Right forelimb (tissue), 1 donor: ENCODE measurements at places on chromosomes 6 and 20.

DNA sequence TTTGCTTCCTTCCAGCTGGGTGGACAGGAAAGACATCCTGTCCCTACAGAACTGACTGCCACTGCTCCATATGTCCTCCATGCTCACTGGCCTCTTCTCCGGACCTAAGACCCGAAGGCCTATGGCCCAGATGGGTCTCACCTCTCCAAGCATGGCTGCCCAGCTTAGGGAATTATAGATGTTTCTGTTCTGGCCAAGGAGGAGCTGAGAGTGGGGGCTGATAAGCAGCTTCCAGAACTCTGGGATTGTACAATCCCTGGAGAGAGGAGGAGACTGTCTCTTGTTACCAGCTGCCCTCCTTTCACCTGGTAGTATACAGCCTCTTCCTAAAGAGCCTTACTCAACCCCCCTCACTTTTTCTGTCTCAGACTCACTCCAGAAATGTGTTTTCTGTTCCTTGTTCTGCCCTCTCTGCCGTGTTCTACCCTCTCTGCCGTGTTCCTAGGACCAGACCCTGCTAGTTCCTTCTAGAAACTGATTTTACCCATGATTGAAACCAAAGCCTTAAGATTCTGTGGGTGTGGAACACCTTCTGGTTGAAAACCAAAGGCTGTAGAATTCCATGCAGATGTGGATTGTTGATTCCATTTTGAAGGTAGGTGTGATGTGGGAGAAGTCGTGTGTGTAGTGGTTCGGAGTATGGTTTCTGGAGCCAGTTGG lies 28.7 kb downstream of the ANKS1A start:
- DNase-seq: no peak

GRCh38 chr6:56235245-56235644 lies 12.1 kb downstream of the COL21A1 start:
- DNase-seq: no peak

- DNase-seq: no peak
These were observed 99.8 kb downstream of the HIVEP2 start for GRCh38 chr6:142845143-142845571.

DNA sequence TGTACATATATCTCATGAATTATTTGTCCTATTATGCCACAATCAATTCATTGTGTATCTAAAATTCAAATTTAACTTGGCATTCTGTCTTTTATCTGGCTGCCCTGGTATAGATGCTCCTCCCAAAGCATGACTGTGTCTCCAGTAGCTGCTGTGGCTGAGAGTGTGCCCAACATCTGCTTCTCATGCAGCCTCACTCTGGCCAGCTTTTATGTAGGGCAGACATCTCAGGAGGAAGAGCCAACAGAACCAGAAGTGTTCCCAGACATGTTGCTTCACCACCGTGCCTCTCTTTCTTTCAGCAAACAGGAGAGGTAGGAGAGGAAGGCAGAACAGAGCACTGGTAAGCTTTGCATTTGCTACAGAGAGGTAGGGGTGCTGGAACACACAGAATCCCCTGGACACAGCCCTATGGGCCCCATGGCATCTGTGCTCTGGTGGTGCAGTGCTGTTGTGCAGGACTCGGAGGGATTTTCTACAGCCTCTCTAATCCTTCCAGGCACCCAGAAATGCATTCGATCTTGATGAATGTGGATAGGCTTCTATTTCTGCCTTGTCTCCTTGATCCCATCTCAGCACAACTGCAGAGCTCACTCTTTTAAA lies 637.1 kb downstream of the UTRN start:
- no peak for DNase-seq

- DNase-seq: no peak
These were observed 72.1 kb downstream of the SHPRH start for GRCh38 chr6:145892026-145892425.

DNA sequence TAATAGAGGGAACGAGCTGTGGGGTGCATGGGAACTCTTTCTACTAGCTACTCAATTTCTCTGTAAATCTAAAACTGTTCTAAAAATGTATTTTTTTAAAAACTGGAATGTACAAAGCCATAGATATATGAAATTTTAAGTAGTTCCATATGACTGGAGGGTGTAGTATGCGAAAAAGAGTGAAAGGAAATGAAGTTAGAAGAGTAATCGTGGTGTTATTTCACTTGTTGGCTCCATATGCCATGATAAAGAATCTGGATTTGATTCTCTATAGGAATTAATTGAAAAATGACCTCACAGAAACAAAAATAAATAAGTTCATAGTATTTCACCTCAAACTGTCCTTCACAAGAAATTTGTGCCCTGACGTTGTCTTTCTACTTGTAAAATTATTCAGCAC lies 500.2 kb downstream of the TENT5A start:
- no peak for DNase-seq

DNA sequence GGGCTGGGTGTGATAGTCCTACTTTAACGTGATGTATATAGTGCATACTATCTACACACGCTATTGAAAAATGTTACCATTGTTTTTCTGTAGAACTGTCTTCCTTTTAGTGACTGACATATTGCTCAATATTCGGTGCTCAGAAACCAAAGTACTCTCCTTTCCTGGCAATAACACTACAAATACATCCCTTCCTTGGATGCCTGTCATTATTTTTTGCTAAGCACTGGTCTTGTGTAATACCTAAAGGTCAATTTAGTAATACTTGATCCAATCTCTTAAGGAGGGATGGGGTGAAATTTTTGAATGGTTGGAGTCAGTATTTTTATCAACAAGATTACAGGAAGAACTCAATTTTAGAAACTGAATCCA lies 23.9 kb downstream of the CNR1 start:
- DNase-seq: no peak

GRCh38 chr6:157614026-157614568 lies 208.9 kb upstream of the SNX9 start:
- no peak for DNase-seq

GRCh38 chr20:15446373-15446772 lies 1109.0 kb upstream of the FLRT3 start:
- peak; percentile 50 for DNase-seq

DNA sequence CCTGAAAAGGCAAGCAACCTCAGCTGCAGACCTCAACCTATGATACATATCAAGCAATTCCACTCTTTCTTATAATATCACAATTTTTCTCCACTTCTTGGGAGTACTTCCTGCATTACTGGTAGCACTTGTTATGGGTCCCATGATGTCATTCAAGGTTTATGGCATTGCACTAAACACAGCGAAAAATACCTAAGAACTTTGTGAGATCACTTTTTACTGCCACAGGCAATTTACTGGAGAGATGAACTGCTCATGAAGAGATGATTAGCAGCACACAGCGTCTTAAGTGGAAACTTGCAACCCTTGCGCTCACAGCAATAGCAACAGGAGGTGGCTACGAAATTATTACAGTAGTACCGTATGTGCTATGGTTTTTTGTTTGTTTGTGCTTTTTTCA lies 19.3 kb upstream of the RIMS4 start:
- DNase-seq: no peak

- DNase-seq: no peak
These were observed 58.8 kb downstream of the REV3L start for GRCh38 chr6:111423960-111424846.

DNA sequence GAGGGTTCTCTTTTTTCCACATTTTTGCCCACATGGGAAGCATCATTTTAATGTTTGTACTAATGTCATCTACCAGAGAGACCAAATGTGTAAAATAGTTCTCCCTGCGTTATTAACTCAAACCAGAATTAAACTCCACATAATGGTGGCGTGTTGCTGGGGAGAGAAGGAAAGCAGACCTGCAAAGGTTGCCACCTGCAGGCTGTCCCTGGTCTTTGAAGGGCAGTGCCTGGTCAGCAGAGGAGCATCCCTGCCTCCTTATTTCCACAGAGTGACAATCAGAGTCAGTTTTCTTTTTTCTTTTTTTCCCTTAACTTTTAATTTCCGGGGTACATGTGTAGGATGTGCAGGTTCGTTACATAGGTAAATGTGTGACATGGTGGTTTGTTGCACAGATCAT lies 214.5 kb downstream of the TBX18 start:
- no peak for DNase-seq

- DNase-seq: no peak
These were observed 174.0 kb downstream of the THBS2 start for GRCh38 chr6:169079650-169080049.

GRCh38 chr6:157632821-157633220 lies 190.2 kb upstream of the SNX9 start:
- DNase-seq: no peak

GRCh38 chr6:31952140-31952805 lies 6.4 kb downstream of the CFB start:
- DNase-seq: no peak

GRCh38 chr6:55774286-55775028 lies 100.9 kb downstream of the BMP5 start:
- no peak for DNase-seq

DNA sequence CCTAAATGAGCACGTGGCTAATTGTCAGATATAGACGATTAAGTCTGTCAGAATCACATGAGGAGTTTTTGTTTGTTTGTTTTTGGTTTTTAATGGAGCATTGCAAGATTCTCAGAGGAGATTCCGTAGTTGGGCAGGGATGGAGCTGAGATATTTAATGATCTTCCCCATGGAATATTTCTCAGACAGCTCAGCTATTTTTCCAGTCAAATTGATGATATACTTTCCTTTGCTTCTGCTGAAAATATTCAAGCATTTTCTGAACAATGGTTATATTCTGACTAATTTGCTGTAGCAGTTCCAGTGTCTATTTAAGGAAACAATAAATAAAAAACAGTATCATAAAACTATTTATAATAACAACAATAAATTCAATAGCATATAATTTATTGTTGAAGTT lies 348.4 kb downstream of the KIF16B start:
- DNase-seq: no peak

DNA sequence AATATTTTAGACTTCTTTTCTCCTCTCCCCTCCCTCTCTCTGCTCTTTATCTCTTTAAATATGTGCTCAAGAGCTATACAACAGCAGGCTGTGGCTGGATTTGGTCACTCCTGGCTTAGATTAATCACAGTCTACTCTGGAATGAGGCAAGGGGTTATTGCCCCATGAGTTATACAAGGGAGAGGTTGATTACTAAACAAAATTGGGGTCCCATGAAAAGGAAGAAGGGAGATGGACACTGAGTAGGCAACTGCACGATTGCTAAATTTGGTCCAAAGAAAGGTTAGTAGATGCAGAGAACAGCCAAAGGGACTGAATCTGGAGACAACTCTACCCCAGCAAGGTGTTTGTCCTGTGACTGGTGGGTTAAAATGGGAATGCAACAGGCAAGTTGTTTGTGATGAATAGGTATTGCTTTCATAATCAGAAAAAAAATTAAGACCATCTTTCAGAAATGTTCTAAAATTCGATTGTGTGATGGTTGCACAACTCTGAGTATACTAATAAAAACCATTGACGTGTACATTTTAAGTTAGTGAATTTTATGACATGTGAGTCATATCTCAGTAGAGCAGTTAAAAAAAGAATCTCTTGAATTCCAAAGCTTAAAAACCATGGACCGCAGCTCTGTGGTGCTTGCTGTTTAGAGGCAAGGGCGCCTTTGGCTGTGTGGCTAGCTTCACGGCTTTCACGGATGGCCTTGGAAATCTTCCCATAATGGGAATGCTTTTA lies 57.1 kb downstream of the KIZ start:
- no peak for DNase-seq

GRCh38 chr6:161400671-161401070 lies 126.8 kb upstream of the AGPAT4 start:
- no peak for DNase-seq

DNA sequence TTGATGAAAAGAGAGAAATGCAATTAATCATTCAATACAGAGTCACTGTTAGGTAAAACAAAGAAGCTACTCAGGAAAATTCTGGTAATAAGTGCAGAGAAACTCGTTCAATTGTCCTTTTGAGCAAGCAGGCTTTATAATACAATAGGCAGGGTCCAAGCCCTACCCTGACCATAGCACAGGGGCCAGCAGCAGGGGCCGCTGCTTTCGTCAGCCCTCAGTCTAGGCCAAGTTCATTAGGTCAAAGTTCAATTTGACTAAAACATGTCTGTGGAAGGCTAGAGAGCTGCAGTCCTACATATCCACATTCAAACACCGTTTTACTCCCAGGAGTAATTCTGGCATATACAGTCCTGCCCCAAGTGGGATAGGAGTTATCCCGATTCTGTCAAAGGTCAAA lies 94.6 kb downstream of the BCAS1 start:
- no peak for DNase-seq

DNA sequence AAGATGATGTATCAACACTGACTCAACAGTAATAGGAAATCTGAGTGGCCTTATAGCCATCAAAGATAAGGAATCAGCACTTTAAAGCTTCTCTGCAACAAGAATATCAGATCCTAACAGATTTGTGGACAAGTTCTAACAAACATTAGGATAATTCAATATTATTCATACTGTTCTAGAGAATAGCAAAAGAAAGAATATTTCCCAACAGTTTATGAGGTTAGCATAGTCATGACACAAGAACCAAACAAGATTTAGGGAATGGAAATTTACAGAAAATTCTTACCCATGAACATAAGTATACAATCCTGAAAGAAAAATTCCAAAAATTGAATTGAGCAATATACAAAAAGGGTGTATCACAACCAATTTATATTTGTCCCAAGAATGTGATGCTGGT lies 64.3 kb upstream of the BTBD3 start:
- DNase-seq: no peak

DNA sequence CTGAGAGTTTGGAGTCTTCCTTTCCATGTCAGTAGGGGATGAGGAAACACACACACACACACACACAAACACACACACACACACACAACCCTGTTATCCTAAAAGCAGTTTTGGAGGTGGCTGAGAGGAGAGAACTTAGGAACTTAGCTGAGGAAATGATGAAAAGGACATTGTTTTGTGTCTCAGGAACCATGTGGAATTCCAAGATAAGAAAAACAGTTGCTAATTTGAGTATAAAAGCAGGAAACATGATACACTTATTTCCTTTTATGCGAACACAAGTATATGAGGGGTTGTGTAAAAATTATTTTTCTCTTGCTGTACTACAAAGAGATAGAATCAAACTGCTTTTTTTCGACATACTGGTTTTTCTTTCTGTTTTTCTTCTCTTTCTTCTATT lies at the start of gene MYCT1:
Gene MYCT1, plus strand, starts transcription at position 264 of the 400 bp plus-strand sequence. Its CDS starts 6 bp downstream, at position 270.
- DNase-seq: no peak

DNA sequence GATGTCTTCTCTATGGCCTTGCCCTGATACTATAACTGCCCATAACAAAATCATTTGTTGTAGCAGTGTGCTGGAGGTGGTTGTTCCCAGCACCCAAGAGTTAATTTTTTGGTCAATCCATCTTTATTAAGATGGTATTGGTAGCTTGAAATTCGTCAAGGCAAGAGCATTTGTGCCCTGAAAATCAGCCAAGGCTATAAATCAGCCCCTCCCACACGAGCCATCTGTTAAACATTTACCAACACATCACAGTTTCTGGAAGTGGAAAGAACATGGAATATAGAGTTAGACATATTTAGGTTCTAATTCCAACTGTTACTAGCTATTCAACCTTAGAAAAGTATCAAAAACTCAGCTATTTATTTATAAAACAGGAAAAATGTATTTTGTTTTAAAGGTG lies 888.4 kb upstream of the GJE1 start:
- no peak for DNase-seq

GRCh38 chr20:20820104-20820503 lies 107.7 kb upstream of the RALGAPA2 start:
- no peak for DNase-seq
